Muscle of back (tissue), 13 donors: ENCODE measurements at places on chromosomes 2 and 18. TPM values are rescaled to one million over a fixed set of nuclear protein-coding genes. Genes with fewer than 3 reads are reported as not detected.

DNA sequence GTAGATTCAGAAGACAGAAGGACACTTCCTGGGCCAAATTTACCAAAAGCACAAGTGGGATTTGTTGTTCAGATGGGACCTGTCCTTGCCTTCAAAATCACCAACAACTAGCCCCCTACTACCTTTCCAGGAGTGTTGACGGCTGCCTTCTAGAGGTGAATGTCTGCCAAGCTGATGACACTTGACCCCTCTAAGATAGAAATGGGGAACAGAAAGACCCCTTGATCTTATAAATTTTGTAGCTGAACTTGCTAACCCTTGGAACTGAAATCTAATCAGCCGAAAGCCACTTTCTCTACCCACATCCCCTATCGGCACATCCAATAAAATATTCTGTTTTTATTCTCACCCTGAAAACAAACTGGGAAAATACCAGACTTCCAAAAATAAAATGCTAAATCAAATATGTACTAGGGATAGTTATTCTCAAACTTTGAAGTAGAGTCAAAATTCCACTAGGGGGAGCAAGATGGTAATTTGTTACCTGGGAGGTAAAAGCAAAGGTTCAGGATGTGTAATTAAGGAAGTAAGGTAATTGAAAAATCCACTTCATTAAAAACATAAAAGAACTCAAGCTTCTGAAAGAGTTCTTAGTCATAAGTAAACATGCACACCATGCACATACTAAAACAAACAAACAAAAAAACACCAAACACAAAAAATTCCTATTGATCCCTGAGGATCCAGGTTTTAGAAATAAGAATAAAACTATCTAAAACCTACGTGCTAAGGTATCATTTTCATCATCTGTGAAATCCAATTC is 119.2 kb downstream of the ANKRD44 start:
- DNase-seq, result peak; percentile 44

GRCh38 chr2:158228943-158229508 is 127.3 kb downstream of the UPP2 start:
- DNase-seq, result no peak

DNA sequence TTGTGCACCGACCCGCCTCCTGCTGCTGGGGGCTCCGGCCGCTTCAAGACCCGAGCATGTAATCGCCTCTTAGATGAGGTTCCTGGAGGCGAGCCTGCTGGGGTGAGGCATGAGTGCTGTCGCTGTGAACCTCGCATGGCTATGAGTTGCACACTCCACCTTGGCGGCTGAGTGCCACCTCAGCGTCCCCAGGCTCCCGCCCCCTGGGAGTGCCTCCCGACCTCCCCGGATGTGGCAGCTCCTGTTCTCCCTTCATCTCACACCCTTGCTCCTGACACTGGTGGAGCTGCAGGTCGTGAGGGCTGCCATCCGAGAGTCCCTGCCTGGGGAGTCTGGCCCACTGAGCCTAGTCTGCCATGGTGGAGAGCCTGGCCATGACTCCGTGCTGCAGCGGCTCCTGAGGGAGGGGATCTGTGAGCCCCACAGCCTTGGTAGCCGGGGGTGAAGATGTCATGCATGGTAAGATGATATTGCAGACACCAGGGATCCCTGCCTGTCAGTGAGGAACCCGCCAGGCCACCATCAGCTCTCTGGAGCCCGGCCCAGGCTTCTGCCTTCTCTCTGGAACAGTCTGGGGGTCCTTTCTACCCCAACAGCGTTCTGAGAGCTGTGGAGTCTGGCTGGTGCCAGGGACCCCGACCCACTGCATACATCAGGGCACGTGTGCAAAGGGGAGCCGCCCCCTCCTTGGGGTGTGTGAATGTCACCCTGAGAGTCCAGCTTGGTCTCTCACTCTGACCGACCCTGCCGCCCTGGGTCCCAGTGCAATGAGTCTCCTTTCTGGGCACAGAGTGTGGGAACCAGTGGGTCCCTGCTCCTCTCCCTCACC is 61.6 kb upstream of the HS6ST1 start:
- no peak for DNase-seq

The ACTG2 gene
- polyA plus RNA-seq, result 4.4 TPM

DNA sequence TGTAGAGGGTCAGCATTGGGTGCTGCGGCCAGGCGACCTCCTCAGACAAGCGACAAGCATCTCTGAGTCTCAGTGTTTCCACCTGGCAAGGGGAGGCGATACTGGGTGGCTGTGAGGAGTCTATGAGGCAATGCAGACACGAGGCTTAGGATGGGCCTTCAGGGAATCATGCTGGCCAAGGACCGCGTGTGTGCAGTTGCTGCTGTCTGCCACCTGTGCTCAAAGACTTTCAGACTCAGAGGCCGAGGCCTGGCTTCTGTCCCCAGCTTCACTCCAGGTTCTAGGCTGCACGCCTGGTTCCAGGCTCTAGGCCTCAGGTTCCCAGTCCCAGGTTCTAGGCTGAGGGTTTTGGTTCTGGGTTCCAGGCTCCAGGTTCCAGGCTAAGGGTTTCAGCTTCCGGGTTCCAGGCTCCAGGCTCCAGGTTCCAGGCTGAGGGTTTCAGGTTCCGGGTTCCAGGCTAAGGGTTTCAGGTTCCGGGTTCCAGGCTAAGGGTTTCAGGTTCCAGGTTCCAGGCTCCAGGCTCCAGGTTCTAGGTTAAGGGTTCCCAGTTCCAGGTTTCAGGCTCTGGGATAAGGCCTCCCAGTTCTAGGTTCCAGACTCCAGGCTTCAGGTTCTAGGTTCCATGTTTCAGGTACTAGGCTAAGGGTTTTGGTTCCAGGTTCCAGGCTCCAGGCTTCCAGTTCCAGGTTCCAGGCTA is 14.8 kb downstream of the LRRFIP1 start:
- DNase-seq, result no peak

DNA sequence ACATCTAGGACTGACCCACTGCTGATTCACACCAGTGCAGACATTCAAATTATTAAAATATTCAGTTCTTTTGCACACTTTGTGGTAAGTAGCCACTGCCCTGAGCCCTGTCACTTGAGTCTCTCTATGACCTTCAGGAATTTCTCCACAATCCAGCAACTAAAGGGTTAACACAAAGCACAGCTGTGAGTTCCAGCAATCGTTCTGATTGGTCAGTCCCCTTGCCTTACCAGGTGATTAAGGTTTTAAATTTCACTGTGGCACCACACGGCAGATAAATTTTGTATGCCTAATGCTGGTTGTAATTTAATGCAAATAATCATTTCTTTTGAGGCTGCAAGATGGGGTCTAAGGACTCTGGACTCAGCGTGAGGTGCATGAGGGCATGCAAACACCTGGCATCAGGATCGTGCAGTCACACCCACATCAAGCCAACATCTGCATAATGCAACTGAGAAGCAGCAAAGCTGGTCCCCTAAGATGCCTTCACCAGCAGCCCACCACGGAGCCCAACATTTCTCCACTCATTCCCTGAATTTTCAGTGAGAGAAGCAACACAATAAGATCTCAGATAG is 36.6 kb downstream of the SLC14A1 start:
- no peak for DNase-seq

- no peak for DNase-seq
Measured at GRCh38 chr18:37900326-37900725, 334.7 kb upstream of the CELF4 start.

DNA sequence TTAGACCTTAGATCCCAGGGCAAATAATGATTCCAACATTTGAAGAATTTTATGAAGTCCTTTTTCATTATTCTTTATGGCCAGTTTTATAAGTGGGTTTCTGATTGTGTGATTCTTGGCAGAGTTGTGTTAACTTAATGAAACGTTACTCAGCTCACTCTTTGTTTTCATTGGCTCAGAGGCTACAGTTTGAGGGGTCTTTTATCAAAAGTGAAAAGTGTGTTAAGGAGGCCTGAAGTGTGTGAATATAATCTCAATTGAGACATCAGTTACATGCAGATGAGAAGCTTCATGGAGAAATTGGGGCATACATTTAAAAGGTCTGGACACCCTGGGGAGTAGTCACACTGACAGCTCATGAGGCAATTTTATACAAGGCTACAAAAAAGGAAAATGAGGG is 74.6 kb downstream of the ASXL3 start:
- DNase-seq, result no peak

- DNase-seq, result no peak
Measured at GRCh38 chr2:104425850-104426595, 427.9 kb upstream of the POU3F3 start.

- no peak for DNase-seq
Measured at GRCh38 chr2:161088658-161089350, 71.4 kb upstream of the TANK start.

GRCh38 chr18:50981381-50981780 is 13.5 kb downstream of the ELAC1 start:
- no peak for DNase-seq

The IL1R2 gene
- polyA plus RNA-seq, result 0.98 TPM

GRCh38 chr2:112686348-112687217 is 34.2 kb upstream of the NT5DC4 start:
- DNase-seq, result no peak

DNA sequence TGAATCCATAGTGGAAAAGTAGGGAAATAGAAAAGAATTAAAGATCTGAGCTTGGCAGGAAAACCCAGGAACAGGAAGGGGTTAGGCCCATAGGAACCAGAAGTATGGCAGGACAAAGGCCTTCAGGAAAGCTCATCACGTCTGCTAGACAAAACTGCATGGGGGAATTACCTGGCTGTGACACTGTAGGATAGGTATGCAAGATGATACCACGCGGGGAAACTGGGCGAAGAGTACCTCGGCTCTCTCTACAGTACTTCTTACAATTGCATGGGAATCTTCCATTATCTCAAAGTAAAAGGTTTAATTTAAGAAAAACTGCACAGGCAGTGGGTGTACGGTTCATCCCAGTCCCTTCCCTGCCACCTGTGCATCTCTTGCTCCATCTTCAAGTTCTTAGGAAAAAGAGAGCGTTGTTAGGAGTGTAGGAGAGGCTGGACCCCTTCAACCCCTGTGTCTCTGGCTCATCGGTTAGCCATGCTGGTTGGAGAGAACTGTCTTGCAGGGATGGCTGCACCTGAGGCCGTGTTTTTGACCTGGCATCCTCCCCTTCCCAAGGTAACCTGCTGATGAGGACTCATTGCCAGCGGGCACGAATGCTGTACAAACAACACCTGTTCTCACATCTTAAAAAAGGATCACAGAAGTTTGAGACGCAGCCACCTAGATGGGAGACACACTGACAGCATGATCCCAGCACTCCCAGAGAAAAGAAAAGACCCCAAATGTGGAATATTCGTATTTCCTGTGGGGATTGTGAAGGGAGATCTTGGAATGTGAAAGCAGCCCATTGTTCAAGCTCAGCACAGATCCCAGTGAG is 120.5 kb upstream of the COPS8 start:
- no peak for DNase-seq

DNA sequence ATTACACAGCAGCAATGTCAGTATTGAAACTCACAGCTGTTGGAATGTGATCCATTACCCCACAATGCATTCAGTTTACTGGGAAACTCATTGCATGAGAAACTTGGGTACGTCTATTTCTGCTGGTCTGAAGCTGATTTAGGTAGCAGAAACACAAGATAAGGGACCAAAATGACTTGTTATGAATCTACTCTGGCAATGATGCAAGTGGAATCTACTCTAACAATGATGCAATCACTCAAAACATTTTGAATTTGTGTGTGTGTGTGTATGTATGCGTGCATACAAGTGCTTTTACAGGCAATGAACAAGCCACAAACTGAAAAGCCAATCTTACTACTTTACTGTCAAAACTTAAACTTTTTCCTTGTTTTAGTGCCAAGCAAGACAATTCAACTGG is 406.7 kb downstream of the ADCYAP1 start:
- no peak for DNase-seq

DNA sequence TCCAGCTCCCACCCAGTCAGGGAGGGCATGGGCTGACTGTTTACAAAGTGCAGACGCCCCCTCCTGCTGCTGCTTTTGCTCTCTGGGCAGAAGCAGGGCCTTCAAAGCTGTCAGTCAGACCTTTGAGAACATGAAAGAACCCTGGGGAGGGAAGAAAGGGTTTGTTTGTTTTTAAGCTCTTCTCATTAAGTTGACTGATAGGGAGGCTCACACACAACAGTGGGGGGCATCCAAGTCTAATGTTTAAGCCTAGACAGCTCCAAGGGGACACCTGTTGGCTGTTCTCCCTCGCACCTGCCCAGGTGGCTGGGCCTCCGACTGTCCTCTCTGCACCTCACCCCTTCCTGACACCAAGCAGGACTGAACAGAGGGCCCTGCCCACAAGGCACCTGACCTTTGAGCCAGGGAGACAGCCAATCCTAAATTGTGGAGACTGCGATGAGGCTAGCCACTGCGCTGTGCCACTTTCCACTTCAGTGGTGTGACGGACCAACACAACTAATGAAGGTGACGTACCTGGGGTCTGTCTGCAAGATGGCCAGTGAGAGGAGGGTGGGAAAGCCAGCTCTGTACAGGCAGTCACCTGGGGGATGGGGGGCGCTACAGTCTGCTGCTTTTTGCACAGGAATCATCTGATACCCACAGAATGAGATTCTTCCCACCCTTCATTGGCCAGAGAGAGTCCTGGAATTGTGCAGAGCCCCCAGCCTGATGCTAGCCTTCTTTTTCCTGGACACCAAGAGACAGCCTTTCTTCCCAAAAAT is 16.3 kb downstream of the ST6GAL2 start:
- no peak for DNase-seq

- DNase-seq, result peak; percentile 81
Measured at GRCh38 chr2:226984750-226985582, 149.1 kb downstream of the RHBDD1 start.

- peak; percentile 25 for DNase-seq
Measured at GRCh38 chr18:24530630-24531111, 70.2 kb downstream of the HRH4 start.

DNA sequence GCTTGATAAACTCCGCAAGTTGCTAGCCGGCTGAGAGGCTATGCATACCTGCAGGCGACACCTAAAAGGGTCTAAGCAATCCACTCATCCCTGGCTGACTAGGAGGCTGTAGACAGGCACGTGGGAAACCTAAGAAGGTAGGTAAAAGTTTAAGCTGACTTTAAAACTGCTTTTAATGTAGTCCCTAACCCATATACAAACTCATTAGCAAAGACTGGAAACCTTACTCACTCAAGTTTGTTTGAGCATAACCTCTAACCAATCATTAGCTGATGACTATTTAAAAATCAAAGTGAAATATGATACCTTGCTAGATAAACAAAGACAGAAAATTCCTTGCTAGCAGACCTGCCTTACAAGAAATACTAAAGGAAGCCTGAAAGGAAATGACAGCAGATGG is 106.4 kb downstream of the EXOC6B start:
- no peak for DNase-seq

The SCN7A gene
- 53.6 TPM for polyA plus RNA-seq

GRCh38 chr2:176421297-176422050 is 152.2 kb downstream of the MTX2 start:
- no peak for DNase-seq

DNA sequence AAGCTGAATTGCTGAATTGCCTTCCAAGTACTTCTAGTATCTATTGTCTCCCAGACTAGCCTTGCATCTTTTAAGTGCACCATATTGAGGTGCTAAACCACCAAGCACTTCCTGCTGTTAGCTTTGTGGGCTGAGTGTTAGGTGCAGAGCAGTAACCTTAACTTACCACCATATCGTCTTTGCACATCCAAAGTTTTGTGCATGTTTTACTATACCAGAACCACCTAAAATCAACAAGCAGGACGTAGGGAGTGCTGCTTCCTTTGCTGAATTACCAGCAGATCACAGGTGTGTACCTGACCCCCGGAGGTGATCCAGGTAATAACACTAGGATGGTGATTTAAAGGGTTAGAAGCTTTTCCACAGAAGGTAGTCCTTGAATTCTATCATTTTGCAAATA is 359.9 kb upstream of the HNRNPA3 start:
- DNase-seq, result no peak
